Uterus (tissue), 4 donors: ENCODE measurements at places on chromosomes 5 and 9. TPM values are rescaled to one million over a fixed set of nuclear protein-coding genes. Genes with fewer than 3 reads are reported as not detected.

IGIP gene
- total RNA-seq, result 30.7 TPM

FCN2 gene
- total RNA-seq, result not detected

DNA sequence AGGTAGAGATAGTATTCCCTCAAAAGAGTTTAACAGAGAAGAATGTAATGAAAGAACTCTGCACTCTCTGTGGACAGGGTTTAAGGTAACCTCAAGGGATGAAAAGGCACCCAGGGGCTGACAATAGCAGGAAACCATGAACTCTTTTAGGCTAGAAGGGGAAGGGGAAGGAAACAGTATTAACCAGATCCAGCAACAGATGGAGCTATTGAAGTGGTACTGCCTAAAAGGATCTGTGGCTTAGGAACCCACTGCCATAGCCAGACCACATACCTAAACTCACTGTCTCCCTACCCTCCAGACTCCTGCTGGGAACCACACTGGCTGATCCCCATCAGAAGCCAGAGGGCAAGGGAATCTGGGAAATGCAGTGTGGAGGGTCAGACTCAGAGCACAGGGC lies 35.5 kb downstream of the PLGRKT start:
- no peaks in the 10 kb centered on the region for H3K36me3 ChIP-seq
- no peak for DNase-seq
- H3K27me3 ChIP-seq, result no peaks in the 10 kb centered on the region
- H3K4me1 ChIP-seq, result no peaks in the 10 kb centered on the region
- no peak overlapping the region for H3K4me3 ChIP-seq
- no peak overlapping the region for H3K27ac ChIP-seq

DNA sequence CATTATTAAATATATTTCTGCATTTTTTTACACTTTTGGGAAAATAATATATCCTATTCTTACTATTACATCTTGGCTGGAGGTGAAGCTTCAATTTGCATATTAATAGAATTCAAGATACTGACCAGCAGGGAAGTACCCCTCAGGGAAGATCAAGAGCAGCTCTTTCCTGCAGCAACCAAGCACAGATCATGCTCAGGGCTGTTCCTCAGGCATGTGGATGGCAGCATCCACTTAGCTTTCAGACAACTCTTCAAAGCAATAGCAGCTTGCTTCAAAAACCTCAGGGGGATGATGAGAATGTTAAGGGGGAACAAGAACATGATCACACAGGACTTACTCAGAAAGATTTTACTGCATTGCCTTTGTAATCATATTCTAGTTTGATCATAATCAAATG lies 731.8 kb downstream of the SEMA5A start:
- no peak overlapping the region for H3K27ac ChIP-seq
- no peaks in the 10 kb centered on the region for H3K27me3 ChIP-seq
- no peak for DNase-seq
- no peak overlapping the region for H3K4me3 ChIP-seq

DCANP1 gene
- not detected for total RNA-seq

- H3K4me3 ChIP-seq, result no peak overlapping the region
- H3K27ac ChIP-seq, result no peak overlapping the region
- DNase-seq, result no peak
- no peaks in the 10 kb centered on the region for H3K36me3 ChIP-seq
- H3K27me3 ChIP-seq, result no peaks in the 10 kb centered on the region
Observed at GRCh38 chr5:79032031-79032695, 37.3 kb downstream of the DMGDH start.

FOXE1 gene
- not detected for total RNA-seq

DNA sequence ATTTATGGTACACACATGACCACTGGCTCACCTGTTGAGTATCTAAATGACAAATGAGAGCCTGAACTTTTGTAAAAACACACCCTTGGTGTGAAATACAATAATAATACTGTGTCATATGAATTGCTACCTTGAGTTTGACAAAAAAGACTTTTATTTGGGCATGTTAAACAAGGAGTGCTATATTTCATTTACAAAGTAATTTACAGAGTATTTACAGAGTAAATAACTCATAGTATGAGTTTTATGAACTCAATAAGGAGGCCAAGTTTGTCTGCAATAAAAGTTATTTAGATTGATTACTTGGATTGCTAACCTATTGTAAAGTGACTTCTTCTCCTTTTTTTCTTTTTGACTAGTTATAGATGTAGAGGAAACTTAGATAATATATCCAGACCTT lies 146.0 kb upstream of the NUDT12 start:
- H3K27me3 ChIP-seq, result no peaks in the 10 kb centered on the region
- no peaks in the 10 kb centered on the region for H3K4me1 ChIP-seq
- no peaks in the 10 kb centered on the region for H3K36me3 ChIP-seq
- H3K4me3 ChIP-seq, result no peak overlapping the region

NEUROG1 gene
- not detected for total RNA-seq

GRCh38 chr9:18786196-18786595 lies 246.8 kb downstream of the SAXO1 start:
- peak overlapping the region; percentile 66 for H3K27ac ChIP-seq
- H3K4me3 ChIP-seq, result no peak overlapping the region
- no peak for DNase-seq
- no peaks in the 10 kb centered on the region for H3K27me3 ChIP-seq
- H3K4me1 ChIP-seq, result peaks cover 5% of the 10 kb centered on the region
- no peaks in the 10 kb centered on the region for H3K36me3 ChIP-seq

DNA sequence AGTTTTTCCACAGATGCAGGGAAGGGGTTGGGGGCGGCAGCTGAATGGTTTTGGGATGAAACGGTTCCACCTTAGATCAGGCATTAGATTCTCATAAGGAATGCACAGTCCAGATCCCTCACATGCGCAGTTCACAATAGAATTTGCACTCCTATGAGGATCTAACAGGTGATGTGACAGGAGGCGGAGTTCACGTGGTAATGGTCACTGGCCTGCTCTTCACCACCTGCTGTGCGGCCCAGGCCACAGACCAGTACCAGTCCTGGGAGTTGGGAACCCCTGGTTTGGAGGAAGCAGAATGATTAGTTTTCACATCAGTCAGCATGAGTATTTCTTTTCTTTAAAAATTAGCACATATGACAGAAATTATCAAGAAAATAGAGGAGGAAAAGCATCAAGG lies 26.3 kb downstream of the ANP32B start:
- no peak for DNase-seq
- no peaks in the 10 kb centered on the region for H3K4me1 ChIP-seq
- no peak overlapping the region for H3K4me3 ChIP-seq
- no peaks in the 10 kb centered on the region for H3K27me3 ChIP-seq
- H3K27ac ChIP-seq, result peak overlapping the region; percentile 60

DNA sequence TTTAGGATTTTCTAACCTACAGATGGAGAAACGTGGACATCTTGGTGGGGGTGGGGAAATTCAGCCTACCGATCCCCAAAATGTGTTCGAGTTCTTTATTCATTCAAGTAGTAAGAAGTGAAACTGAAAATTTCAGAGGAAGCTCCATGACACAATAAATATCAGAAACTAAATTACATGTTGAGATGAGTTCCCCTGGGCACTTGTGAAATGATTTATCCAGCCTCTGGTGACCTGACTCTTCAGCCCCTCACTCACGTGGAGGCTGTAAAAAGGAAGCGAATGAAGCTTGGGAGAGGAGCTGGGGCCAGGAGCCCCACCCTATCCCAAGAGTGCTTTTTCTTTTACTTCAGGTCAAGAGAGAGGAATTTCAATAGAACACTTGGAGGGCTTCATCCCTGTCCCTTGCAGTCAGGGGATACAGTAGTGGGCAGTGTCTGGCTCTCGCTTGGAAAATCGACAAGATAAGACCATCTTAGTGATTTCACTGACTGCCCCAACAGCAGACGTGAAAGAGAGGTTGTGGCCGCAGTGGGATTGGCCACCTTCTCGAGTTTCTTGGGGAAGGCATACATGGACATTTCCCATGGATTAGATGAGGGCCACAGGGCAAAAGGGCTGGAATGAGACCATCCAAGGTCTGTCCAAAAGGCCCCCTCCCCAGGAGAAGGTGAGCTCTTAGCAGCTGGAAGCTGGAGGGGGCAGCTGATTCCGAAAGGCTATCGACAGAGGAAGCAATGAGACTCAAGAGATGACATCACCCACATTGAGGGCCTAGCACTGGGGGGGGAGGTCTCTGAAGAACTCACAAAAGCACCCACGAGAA lies 76.8 kb upstream of the SH3PXD2B start:
- no peaks in the 10 kb centered on the region for H3K36me3 ChIP-seq
- no peaks in the 10 kb centered on the region for H3K27me3 ChIP-seq
- H3K27ac ChIP-seq, result no peak overlapping the region
- H3K4me3 ChIP-seq, result no peak overlapping the region
- DNase-seq, result no peak
- no peaks in the 10 kb centered on the region for H3K4me1 ChIP-seq

STPG3 gene
- not detected for total RNA-seq

DNA sequence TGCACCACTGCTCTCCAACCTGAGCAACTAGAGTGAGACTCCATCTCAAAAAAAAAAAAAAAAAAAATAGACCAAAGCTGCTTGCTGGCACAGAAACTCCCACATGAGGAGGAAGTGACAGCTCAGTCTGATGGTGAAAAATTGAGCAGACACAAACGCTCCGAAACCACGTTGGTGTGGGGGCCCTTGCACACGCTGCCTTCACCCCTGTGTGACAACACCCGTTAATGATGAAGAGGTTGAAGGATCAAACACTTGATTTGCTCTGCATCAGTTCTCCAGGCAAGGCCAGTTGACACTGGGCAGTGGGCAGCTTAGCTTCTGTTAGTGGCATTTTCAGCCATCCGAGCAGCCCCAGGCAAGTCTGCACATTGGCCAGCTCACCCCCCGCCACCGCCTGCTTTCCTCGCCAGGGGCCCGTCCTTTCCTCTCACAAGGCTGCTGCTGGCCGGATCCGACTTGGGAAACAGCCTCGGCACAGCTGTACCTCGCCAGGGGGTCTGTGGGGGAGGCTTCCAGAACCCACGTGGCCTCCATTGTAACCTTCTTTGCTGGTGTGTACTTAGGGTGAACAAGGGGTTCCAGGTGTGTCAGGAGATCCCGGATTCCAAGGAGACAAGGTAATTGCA lies 79.8 kb downstream of the COL27A1 start:
- peak; percentile 39 for DNase-seq
- no peaks in the 10 kb centered on the region for H3K4me1 ChIP-seq
- no peak overlapping the region for H3K4me3 ChIP-seq
- H3K27ac ChIP-seq, result no peak overlapping the region
- no peaks in the 10 kb centered on the region for H3K36me3 ChIP-seq
- H3K27me3 ChIP-seq, result no peaks in the 10 kb centered on the region

- no peak overlapping the region for H3K27ac ChIP-seq
- no peaks in the 10 kb centered on the region for H3K4me1 ChIP-seq
- H3K4me3 ChIP-seq, result no peak overlapping the region
- no peaks in the 10 kb centered on the region for H3K36me3 ChIP-seq
Observed at GRCh38 chr5:44774279-44774880, 34.4 kb upstream of the MRPS30 start.
